ENCODE measurements at places on chromosomes 7 and 10.

- DNase-seq: no peak
Measured at GRCh38 chr7:127702052-127702652, 50.2 kb downstream of the SND1 start.

GRCh38 chr10:34743814-34744213, 71.3 kb downstream of the PARD3 start:
- DNase-seq: no peak

- no peak for DNase-seq
Measured at GRCh38 chr10:78443900-78444571, 410.4 kb downstream of the RPS24 start.

DNA sequence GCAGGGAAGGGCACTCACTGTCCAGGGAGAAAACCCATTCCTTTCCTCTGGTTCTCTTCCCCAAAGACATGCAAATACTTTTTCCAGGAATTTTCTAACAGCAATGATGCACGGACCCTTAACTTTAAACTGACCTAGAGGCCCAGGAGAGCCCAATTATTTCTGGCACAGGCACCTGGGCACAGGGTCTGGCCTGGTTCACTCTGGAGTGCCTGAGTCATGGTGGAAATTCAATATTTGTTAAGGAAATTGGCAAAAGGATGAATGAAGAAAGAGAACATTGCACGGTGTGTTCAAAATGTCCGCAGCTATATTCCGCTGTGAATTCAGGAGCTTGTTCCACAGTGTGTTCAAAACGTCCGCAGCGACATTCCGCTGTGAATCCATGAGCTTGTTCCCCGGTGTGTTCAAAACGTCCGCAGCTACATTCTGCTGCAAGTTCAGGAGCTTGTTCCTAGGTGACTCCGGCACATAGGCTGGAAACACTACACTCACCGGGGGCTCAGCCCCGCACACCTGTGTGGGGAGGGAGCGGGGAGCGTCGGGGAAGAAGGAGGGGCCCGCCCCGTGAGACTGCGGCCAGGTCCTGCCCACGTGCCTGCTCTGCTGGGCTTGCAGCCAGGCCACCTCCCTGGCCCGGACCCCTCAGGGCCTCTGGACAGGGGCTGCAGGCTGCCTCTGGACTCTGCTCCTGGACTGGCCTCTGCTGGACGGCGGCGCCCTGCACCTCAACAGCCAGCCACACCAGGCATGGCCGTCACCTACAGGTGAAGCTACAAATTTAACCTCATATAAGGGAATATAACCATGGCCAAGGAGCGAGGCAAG, 72.0 kb upstream of the FAM20C start:
- no peak for DNase-seq

- no peak for DNase-seq
Measured at GRCh38 chr7:138584696-138585095, 116.5 kb downstream of the SVOPL start.

GRCh38 chr10:133554600-133554999, 10.8 kb downstream of the SYCE1 start:
- no peak for DNase-seq

GRCh38 chr7:26346611-26347203, 55.0 kb downstream of the SNX10 start:
- no peak for DNase-seq

- no peak for DNase-seq
Measured at GRCh38 chr7:12926206-12926605, 238.8 kb downstream of the ARL4A start.

DNA sequence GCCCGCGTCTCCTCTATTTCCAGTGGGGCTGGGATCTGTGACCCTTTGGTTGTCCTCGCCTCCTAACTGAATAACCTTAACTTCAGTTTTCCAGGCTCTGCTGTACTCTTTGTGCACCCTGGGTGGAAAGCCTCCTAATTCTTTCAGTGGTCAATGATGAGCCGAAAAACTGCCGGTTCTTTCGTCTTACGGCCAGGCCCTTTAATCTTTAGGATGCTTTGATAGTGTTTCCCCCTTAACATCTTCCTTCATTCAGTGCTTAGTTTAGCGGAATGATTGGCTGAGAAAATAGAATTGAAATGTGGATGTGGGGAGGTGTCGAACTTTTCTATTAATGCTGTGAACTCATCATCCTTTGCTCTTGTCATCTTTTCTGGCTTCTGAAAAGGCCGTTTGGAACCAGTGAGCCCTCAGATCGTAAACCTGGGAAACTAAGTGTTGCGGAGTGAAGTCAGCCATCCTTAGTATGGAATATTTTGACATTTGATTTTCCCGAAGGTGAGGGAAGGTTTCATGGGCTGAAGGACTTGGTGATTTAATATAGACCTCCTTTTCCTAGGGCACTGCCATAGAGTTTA, 847 bp downstream of the GARS1 start:
- no peak for DNase-seq

GRCh38 chr10:11962176-11962575, 80.4 kb downstream of the UPF2 start:
- no peak for DNase-seq

GRCh38 chr7:107276220-107276827, 107.5 kb downstream of the HBP1 start:
- no peak for DNase-seq

- DNase-seq: no peak
Measured at GRCh38 chr7:107746006-107746405, 2.1 kb downstream of the CBLL1 start.

DNA sequence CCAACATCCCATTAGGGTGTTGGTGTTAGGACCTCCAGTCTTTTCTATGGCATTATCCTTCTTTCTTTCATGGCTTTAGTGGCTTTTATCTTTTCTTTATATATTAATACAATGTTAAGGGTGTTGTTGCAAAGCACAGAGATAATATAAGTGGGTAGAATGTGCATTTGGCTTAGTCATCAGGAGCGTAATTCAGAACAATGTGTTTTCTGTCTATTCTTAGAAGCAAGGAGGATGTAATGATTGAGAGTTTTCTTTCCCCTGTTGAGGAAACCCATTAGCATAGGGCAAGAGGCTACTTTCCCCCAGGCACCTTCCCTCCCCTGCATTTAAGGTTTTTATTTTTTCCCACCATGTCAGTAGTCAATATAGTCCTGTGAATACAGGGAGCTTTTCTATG, 79.7 kb downstream of the TMEM106B start:
- no peak for DNase-seq

DNA sequence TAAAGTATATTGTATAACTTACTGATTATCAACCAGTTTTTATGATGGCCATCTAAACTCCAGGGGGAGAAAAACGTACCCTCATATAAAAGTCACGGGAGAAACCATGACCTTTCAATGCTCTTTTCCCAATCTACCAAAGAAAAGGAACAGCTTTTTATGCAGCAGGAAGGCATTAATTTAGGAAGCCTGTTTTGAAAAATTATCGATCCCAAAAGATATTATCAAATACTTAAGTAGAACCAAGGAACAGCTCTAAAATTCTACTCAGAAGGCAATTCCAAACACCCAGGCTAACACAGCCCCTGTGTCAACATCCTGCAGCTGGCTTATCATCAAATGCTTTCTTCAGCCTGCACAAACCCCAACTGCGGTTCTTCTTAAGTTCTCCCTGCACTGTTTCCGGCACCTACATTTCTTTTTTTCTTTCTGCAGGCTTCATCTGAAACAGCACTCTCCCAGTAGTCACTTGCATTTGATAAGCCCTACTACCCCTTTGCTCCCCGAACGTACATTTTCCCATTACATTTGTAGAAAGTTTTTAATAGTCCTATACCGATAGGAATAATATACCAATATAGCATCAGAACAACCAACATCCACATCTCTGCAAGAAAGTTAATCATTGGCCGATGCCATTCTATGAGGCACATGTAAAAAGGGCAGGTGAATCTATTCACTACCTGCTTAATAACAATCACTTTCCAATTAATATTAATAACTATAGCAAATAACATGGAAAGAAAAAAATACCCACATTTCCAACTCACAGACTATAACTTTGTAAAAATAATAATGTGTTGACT, 47.9 kb downstream of the PIP4K2A start:
- no peak for DNase-seq

GRCh38 chr10:28993861-28994260, 295.0 kb upstream of the LYZL1 start:
- DNase-seq: no peak

DNA sequence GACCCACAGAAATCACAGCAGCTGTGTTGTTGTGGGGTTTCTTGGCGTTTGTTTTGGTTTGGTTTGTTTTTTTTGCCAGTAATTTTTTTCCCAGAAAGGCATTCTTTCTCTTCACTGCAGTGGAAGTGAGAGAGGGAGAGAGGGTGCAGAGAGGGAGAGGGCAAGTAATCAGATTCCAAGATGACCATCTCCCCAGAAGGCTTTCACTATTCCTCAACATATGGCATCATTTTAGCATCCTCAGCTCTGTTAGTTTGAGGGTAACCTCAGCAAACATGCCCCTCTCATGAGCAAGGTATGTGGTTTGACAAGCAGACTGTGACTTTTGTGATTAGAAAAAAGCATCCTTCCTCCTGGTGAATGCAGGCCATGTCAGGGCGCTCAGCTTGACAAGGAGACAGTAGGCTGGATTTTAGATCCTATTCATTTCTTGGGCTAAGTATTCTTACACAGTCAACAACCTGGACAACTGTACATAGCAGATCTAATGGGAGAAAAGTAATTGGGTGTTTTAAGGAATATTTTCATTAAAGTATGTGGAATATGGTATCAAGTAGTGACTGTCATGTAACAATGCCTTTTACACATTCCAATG, 86.3 kb upstream of the PIK3CG start:
- DNase-seq: no peak

GRCh38 chr7:43915907-43916306, 9.5 kb upstream of the URGCP start:
- no peak for DNase-seq

- DNase-seq: no peak
Measured at GRCh38 chr10:102641402-102641801, 2.9 kb upstream of the TRIM8 start.

DNA sequence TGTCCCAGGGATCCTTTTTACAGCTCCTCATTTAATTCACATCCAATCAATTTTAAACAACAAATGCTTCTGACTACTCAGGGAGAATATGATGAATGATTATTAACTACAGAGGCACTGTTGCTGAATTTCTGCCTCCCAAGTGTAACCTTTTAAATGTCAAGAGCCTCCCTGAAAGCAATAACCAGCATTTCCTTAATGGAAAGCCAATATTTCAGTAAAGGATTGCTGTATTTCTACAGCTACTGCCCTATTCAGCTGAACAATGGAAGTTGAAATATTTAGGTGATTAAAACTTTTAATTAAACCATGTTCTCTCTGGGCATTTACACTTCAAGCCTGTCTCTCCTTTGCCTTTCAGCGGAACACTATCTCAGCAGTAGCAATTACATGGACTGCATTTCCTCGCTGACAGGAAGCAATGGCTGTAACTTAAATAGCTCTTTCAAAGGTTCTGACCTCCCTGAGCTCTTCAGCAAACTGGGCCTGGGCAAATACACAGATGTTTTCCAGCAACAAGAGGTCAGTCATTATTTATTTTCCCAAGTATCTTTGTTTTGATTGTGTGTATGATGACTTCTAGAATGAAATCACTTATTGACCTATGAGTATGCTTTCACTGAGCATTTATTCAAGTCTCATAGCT, 304.7 kb downstream of the BICC1 start:
- no peak for DNase-seq

- DNase-seq: no peak
Measured at GRCh38 chr10:35456784-35457183, 120.5 kb downstream of the CCNY start.

DNA sequence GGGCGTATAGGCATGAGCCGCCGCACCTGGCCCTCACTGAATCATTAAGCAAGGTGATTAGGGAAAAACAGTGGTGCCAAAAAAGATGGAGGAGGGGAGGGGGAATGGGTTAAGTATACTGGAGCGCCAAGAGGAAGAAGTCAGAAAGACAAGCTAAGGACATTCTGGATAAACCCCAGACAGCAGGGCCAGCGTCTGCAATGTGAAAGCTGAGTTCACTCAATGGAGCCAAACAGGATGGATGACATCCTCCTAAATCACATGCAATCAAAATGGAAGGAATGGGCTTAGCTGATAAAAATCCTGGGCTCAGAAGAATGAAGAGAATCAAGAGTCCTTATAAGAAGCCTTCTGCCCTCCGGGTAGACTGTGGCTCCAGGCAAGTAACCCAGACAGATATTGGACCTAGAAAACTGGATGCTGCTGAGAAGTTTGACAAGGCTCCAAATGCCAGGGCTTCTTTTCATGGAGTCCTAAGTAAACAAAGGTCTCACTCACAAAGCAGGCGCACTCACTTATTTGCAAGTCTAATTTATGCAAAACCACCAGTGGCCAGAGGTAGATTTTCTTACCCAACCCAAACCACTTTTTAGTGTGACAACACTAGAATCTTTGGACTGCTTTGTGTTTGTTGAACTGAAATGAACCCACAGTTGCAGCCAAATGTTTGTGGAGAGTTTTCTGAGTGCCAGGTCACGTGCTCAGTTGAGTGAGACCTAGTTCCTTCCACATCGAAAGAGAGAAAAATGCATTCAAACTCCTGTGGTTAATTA, 519.1 kb upstream of the AUTS2 start:
- no peak for DNase-seq

DNA sequence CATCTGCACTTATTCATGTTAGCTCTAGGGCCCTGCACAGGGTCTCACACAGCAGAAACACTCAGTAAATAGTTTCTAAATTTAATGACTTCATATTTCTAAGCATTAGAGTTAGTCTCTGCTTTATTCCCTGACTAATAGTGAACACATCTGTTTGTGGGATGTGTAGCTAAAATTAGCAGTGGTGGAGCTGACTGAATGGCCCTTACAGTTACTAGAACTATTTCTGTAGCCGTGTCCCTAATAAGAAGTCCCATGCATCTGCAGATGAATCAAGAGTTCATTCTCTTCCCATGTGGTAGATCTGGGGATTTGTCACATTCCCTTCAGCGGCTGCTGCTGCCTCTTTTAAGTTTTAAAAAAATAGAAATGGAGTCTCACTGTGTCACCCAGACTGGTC, 11.7 kb downstream of the MAP3K8 start:
- peak; percentile 87 for DNase-seq

GRCh38 chr7:112596260-112596659, 115.5 kb downstream of the LSMEM1 start:
- DNase-seq: peak; percentile 4

DNA sequence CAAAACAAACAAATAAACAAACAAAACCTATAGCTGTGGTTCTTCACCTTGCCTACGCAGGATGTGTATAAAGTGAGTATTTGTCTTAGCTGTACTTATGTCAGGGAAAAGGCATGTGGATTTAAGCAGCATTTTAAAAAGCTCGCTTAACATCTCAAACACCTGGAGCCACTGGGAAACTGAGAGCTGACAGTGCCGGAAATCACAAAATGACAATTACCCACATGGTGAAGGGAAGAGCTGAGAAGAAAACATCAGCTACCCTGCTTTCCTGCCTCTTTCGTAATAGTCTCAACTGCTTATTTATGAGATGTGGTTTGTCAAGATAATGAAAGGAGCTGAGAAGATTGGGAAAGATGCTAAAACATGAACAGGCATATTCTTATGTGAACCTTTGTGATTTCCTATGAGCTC, 31.1 kb upstream of the MSMB start:
- peak; percentile 18 for DNase-seq

DNA sequence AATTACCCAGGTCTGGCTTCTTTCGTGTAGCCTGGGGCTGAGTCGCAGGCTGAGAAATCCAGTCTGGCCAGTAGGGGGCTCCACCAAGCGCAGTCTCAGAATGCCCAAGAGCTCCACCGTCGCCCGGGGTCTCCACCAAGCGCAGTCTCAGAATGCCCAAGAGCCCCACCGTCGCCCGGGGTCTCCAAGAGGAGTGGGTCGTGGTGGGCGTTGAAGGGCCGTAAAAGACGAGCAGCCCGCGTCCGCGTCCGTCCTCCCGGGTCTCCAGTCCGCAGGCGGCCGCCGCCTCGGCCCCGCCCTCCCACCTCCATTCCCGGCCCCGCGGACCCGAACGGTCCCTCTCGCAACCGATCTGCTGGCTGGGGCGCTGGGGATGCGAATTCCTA, 892 bp upstream of the ZYX start:
- peak; percentile 46 for DNase-seq
